ENCODE measurements at places on chromosomes 12 and 14.

DNA sequence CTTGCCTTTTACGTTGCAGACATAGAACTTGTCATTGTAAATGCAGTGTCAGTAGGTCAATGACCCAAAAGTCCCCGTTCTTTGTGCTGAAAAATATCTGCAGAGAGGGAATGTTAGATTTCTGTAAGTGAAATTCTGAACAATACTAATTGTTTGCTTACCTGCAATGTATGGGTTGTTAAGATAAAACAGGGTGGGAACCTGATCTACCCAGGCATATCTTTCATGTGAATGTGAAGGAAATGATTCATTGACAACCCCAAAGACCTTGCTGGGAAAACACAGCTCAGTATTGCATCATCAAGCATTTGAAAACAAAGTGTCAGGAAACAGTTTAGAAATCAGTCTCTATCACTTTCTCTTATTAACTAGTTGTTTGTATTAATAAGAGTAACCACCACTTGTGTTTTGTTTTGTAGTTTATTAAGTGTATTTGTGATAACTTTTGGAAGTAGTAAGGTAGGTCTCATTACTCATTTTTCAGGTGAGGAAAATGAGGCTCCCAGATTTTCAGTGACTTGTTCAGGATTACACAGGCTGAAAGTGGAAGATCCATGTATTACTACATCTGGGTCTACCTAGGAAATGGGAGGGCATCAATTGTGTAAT is 57.9 kb upstream of the SLC38A2 start:
- no peak for DNase-seq

- DNase-seq, result no peak
Measured at GRCh38 chr12:90870971-90871725, 83.8 kb downstream of the CCER1 start.

GRCh38 chr12:64556231-64556630 is 54.1 kb upstream of the RASSF3 start:
- DNase-seq, result no peak

DNA sequence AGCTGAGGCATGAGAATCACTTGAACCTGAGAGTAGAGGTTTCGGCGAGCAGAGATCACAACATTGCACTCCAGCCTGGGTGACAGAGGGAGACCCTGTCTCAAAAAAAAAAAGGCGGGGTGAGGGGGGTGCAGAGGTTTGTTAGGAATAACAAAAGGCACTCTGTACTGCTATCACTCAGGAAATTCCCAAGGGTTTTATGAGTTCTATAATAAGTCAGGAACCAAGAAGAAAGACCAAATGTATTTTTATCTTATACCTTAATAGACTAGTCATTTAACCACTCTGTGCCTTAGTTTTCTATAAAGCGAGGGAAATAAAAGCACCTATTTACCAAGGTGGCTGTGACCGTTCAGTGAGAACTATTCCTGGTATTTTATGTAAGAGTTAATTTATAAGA is 319.2 kb downstream of the GPHN start:
- no peak for DNase-seq

DNA sequence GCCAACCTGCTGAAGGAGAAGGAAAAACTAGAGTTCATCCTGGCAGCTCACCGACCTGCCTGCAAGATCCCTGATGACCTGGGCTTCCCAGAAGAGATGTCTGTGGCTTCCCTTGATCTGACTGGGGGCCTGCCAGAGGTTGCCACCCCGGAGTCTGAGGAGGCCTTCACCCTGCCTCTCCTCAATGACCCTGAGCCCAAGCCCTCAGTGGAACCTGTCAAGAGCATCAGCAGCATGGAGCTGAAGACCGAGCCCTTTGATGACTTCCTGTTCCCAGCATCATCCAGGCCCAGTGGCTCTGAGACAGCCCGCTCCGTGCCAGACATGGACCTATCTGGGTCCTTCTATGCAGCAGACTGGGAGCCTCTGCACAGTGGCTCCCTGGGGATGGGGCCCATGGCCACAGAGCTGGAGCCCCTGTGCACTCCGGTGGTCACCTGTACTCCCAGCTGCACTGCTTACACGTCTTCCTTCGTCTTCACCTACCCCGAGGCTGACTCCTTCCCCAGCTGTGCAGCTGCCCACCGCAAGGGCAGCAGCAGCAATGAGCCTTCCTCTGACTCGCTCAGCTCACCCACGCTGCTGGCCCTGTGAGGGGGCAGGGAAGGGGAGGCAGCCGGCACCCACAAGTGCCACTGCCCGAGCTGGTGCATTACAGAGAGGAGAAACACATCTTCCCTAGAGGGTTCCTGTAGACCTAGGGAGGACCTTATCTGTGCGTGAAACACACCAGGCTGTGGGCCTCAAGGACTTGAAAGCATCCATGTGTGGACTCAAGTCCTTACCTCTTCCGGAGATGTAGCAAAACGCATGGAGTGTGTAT is 2.4 kb downstream of the FOS start:
- peak; percentile 47 for DNase-seq

- no peak for DNase-seq
Measured at GRCh38 chr14:87756661-87757060, 236.3 kb downstream of the GALC start.

DNA sequence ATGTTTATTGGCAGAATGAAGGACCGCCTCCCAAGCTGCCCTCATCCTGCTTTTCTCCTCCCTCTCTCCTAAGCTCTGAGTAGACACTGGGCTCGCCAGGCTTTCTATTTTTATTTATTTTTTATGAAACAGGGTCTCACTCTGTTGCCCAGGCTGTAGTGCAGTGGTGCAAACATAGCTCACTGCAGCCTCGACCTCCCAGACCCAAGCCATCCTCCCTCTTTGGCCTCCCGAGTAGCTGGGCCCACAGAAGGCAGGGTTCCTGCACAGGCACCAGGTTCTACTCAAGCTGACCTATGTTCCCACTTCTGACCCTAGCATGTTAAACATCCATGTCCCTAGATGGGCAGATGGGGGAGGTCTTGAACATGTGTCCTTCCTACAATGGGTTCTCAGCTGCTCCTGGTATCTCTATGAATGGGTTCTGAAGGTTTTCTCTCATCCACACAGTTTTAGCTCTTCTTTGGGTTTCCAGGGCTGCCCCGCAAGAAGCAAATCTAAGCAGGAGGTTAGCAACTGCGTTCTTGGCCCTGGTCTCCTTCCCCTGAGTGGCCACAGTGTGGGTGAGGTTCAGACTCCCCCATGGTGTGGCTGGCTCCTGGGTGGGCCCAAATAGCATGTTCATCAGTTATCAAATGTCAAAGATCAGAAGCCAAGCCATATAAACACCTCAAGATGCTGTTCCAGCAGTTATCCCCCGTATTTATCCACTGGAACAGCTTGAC is 167.3 kb downstream of the ZFP36L1 start:
- no peak for DNase-seq

- DNase-seq, result no peak
Measured at GRCh38 chr14:98919434-98919833, 352.6 kb downstream of the BCL11B start.

DNA sequence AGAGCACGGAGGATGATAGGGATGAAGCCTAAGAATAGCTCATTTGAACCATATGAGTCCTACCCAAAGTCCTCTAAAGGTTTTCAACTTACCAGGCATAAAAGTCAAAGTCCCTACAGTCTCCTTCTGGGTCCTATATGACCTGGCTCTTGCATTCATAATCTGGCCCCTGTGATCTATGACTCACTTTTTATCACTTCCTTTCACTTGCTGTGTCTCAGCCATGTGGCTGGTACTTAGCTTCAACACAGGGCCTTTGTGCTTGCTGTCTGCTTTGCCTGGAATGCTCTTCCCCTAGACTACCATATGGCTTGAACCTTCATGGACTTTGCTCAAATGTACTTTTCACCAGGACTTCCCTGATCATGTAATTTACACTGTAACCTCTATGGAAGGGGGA is 137.6 kb upstream of the TMTC1 start:
- DNase-seq, result no peak

DNA sequence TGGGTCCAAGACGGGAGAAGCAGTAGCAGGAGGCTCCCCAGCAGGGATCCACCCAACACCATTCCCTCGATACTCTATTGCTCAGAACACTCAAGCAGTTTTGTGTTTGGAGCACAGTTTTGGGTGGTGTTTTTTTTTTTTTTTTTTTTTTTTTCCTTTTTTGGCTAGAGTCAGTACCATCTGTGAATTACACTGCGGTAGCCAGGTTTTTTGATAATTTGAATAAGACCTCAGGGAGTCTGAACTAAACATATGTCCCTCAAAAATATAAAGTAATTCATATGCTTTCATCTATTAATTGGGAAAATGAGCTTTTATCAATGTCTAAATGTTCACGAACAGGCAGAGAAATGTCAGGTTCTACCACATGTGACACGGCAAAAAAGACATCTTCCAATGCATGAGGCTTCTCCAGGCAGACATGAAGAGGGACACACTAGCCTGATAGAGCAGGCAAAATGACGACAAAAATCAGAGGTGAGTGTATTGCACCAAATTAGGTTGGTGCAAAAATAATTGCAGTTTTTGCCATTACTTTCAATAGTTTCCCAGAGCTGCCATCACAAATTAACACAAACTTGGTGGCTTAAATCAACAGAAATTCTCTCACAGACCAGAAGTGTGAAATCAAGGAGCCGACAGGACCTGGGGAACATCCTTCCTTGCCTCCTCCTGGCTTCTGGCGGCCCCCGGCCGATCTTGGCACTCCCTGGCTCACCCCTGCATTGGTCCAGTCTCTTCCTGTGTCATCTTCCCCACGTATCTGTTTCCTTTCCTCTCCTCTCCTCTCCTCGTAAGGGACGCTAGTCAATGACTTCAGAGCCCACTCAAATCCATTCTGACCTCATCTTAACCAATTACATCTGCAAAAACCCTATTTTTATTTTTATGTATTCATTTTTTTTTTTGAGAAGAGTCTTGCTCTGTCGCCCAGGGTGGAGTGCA is 33.9 kb downstream of the FOXN3 start:
- no peak for DNase-seq

- no peak for DNase-seq
Measured at GRCh38 chr12:25914551-25914950, 43.9 kb upstream of the RASSF8 start.

DNA sequence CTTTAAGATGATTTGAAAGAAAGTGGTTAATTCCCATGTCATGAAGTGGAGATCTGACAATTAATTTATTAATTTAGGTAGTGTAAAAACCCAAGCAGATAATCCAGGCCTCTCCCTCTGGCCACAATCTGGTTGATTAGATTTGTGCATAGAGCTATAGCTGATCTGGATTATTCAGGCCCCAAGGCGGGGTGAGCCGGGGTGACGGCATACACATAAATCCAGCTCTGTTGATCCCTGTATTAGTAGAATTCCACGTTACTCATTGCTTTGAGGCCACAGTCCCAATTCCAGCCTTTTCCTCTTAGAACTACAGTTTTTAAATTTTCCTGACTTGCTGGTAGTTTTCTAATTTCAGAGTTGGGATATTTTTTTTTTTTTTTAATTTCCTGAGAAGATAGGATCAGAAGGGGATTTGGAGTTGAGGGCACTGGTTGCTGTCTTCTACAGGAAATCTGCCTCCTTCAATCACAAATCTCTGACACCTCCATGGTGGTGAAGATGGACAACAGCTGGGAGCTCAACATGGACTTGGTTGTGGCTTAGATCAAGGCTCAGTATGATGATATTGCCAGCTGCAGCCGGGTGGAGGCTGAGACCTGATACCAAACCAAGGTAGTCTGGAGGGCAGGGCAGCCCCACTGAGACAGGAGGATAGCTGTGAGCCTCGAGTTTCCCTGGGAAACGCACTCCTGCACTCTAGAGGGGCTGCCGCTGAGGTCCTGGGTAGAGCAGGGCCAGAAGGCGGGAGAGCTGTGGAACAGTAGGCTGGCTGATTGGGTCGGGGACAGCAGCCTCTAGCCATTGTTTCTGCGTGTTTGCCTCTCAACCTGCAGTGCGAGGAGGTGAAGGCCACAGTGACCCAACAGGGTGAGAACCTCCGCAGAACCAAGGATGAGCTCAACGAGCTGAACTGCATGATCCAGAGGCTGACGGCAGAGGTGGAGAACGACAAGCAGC is 19.4 kb downstream of the KRT85 start:
- DNase-seq, result no peak

DNA sequence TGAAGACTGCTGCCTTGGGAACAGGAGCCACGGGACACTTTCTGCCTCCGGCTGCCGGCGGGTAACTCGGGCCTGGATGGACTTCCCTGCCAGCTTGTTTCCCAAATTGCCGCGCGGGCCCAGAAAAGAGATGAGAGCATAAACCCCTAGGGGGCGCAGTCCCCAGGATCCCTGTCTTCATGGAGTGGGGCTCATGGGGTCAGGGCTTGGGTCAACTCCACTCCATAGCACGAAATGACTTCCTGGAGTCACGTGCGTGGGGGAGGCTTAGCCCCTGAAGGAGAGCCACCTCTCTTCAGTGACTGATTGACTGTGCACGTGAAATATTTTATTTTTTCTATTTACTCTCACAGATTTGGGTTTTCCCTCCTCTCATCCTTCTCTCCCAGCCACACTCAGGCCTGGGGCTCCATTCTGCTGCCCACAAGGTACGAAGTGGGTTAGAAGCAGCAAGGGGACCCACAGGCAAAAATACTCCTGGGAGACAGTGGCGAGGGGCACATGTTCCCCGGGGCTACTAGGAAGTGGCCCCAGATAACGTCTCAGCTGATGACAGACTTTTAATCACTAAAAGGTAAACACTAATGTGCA is 10.0 kb downstream of the PGF start:
- DNase-seq, result no peak

DNA sequence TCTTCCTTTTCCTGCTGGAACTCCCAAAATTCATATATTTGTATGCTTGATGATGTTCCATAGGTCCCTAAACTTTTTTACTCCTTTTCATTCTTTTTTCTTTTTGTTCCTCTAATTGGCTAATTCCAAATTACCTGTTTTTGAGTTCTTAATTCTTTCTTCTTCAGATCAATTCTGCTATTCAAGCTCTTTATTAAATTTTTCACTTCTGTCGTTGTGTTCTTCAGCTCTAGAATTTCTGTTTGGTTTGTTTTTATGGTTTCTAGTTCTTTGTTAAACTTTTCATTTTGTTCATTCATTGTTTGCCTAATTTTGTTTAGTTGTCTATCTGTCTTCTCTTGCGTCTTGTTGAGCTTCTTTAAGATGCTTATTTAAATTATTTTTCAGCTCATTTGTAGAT is 154.8 kb downstream of the TPH2 start:
- DNase-seq, result no peak

GRCh38 chr12:67425394-67425793 is 156.2 kb downstream of the CAND1 start:
- no peak for DNase-seq

- peak; percentile 70 for DNase-seq
Measured at GRCh38 chr12:71685914-71686657, at the start of gene TMEM19. Gene TMEM19, plus strand, starts transcription at chr12:71686082. Its CDS starts 599 bp downstream, at chr12:71686681.

GRCh38 chr14:56797003-56797568 is 13.2 kb downstream of the OTX2 start:
- DNase-seq, result no peak

All from T-helper 9 cell (primary cell).